ENCODE measurements at places on chromosomes 16 and 17. TPM values are rescaled to one million over a fixed set of nuclear protein-coding genes. Genes with fewer than 3 reads are reported as not detected.

GRCh38 chr17:50052822-50053653 is 2.9 kb upstream of the ITGA3 start:
- no peak for DNase-seq

DNA sequence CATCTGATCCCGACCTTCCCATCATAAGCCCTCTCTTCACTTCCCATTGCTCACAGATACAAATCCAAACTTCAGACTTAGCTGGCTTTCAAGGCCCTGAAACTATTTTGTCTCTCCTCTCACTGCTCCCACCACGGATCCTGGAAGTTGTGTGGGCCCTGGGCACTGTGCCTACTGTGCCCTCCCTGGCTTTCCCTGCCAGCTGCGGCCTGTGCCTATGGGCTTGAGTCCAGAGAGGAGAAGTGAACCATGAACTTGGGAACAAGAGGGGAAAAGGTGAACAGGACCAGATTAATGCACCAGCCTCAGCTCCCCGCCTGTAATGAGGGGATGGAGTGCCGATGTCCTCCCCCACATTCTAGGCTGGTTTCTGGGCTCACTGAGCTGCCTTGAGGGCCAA is 18.9 kb upstream of the KCNJ12 start:
- DNase-seq, result no peak

- DNase-seq, result peak; percentile 53
These were observed 5.0 kb upstream of the ZNF750 start for GRCh38 chr17:82844796-82845162.

DNA sequence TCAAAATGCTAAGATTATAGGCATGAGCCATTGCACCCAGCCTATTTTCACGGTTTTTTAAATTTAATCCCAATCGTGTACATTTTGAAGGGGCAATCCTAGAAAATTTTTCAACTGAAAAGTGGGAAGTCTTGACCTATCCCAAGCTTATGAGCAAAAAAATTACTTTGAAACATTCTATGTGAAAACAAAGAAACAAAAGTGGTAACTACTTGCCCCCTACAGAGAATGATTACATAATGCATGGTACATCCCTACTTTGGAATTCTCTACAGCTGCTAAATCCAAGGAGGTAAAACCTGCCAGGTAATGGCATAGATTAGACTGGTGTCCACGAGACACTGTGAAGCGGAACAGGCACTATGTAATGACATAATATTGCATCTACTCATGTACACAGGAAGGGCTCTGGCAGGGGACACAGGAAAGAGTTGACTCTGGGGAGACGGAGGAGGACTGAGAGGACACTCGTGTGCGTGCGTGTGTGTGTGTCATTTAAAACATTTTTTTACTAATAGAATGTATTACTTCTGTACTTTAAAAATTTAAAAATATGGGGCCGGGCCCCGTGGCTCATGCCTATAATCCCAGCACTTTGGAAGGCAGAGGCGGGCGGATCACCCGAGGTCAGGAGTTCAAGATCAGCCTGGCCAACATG is 15.7 kb downstream of the ASGR2 start:
- DNase-seq, result no peak

Gene KRT24
- 0.53 TPM for total RNA-seq

- no peak for DNase-seq
These were observed 27.0 kb downstream of the ABCC12 start for GRCh38 chr16:48128769-48129168.

GRCh38 chr17:40092581-40092980 is 7.8 kb downstream of the NR1D1 start:
- no peak for DNase-seq

Gene VWA3A
- 0.71 TPM for total RNA-seq

DNA sequence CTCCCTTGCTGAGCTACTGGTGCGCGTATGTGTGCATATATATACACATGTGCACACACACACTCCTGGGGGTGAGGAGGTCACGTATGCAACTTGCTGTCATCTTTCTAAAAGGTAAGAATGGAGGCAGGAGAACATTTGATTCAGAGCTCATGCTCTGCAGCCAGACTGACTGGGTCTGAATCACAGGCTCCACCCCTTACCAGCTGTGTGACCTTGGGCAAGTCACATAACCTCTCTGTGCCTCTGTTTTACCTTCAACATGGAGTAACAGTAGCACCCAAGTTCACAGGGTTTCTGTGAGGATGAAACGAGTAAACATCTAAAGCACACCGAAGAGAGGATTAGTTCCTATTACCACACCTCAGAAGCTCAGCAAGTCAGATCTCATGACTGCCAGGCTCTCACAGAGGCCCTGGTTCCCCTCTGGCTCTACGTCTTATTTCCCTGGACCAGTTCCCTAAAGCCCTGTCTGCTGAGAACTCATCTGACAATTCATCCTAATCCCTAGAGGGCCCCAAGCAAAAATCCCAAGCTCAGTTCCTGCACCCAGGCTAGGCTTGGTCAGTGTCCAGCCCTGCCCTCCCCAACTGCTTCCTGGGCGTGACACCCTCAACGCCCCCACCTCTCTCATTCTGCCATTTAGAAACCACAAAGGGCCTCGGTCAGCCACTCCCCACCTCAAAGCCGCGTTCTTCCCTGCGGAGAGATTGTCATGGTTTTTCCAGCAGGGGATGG is 28.7 kb downstream of the ABR start:
- no peak for DNase-seq

DNA sequence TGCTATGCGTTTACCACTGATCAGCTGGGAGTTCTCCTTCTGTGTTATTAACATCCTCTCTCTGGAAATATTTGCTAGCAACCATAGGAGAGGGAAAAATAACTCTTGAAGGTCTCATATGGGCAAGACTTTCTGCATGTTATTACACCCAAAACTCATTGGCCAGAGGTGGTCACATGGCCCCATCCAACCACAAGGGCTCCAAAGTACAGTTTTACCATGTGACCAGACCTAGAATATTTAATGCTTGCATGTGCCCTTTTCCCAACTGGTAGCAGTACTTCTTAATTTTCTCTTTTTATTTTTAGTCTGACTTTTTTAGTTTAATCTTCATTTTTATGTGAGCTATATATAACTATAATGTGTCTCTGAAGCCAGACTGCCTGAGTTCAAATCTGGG is 141.0 kb upstream of the NOG start:
- DNase-seq, result no peak

Gene C17orf100
- 2.1 TPM for total RNA-seq

Gene RNF222
- not detected for total RNA-seq

DNA sequence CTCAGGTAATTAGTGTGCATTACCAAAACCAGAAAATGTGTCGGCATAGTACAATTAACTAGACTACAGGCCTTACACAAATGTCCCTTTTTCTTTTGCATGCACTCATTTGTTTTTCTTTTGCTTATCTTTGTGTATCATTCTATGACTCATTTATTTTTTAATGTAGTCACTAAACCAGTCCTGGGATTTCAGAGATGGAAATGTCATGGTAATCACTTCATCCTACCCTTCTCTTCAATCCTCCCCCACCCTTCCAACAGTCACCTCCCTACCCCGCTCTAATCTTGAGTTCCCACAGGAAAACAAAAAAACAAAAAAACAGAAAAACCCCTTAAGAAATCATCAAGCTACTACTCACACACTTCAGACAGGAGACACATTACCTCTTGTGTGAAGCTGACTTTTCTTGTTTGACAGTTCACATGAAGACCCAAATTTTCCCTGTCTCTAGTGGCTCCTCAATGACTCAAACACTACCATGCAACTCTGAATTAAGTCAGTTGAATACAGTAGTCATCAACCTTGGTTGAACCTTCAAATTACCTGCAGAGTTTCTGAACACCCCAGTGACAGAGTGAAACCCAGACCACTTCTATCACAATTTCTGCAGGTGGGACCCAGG is 242.4 kb upstream of the SALL1 start:
- no peak for DNase-seq

Gene HBQ1
- 3.2 TPM for total RNA-seq

GRCh38 chr17:57900991-57901743 is 51.3 kb upstream of the MRPS23 start:
- DNase-seq, result no peak

GRCh38 chr16:61024180-61024900 is 1011.9 kb downstream of the CDH8 start:
- no peak for DNase-seq

- DNase-seq, result no peak
These were observed 1.8 kb downstream of the SOCS1 start for GRCh38 chr16:11253995-11254912.

DNA sequence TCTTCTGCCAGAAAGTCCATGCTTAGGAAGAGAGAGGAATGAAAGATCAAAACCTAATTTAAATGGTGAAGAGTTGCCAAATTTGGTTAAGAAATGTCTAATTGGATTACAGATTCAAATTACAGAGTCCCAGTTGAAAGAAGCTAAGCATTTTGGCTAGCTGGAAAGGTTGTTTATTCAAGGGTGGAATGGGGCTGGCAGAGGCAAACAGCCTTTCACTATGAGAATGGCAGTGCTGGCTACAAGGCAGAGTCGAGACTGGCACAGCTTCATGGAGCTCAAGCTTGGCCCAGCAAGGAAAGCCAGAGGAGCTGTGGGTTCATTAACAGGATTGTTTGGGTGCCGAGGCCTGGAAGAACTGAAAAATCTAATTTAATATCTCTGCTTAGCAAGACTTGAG is 13.6 kb downstream of the MAP3K3 start:
- DNase-seq, result no peak

- no peak for DNase-seq
These were observed at the start of gene NHERF2 for GRCh38 chr16:2026461-2027023. TSS of gene NHERF2 (plus strand) at chr16:2026902. CDS start at chr16:2027006, 104 bp downstream.

GRCh38 chr16:12057266-12057665 is 80.7 kb downstream of the SNX29 start:
- no peak for DNase-seq

Gene SLFN14
- total RNA-seq, result 0.45 TPM

GRCh38 chr17:76643553-76644148 is at the start of gene ST6GALNAC1:
TSS of gene ST6GALNAC1 (minus strand) at chr17:76643757. CDS start at chr17:76643638, 119 bp downstream.
- no peak for DNase-seq

Gene HOXB1
- not detected for total RNA-seq

DNA sequence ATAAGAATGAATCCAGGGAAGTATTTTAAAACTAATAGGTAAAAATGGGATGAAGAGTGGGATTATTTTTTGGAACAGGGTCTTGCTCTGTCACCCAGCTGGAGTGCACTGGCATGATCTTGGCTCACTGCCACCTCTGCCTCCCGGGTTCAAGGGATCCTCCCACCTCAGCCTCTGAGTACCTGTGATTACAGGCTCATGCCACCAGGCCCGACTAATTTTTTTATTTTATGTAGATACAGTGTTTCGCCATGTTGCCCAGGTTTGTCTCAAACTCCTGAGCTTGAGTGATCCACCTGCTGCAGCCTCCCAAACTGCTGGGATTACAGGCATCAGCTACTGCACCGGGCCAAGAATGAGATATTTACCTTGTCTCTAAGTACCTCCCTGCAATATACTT is 22.1 kb downstream of the NSMCE1 start:
- no peak for DNase-seq

DNA sequence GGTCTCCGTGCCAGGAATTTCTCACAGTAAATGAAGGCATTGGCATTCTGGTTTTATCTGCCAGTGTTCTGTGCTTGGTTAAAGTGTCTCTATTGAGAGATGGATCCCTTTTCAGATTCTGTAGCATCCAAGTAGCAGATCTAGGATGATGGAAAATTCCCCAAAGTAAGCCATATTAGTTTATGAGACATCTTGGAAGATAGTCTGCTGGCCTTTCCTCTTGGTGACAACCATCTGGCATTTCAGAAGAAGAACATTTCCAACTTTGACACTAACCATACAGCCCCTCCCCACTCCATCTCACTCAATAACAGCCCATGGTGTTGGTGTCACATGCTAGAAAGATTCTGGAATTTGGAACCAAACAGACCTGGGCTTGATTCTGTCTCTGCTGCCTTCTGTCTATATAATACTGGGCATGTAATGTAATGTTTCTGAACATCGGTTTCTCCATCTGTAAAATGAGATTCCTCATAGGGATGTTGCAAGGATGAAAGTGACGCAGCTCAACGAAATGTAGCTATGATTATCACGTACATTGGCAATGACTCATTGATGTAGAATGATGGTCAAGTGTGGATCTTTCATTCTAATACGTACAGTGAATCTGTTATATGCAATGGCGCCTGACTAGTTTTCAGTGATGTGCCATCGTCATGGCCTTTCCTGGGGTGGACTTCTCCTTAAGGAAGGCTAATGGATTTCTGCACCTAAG is 32.6 kb upstream of the PIRT start:
- DNase-seq, result no peak

Gene CD2BP2
- total RNA-seq, result 49.8 TPM

- DNase-seq, result no peak
These were observed 24.3 kb upstream of the PHF12 start for GRCh38 chr17:28975646-28976045.

Gene CSH1
- not detected for total RNA-seq

- no peak for DNase-seq
These were observed 6.8 kb downstream of the KCNH6 start for GRCh38 chr17:63529711-63530556.

- DNase-seq, result no peak
These were observed 14.0 kb upstream of the ITGB3 start for GRCh38 chr17:47239619-47239966.

DNA sequence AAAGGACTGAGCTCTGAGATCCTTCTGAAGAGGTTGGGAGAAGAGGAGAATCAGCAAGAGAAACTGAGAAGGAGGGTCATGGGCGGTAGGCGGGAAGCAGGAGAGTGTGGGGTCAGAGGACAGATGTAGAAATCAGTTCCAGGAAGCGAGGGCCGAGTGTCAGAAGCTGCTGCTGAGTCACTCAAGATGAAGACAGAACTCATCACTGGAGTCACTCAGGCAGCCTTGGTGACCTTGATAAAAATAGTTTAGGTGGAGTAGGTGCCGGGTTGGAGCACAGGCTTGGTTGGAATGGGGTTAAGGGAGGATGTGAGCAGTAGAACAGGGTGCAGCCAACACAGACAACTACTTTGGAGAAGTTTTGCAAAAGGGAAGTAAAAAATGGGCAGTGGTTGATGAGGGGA is 6.1 kb upstream of the ITGAM start:
- DNase-seq, result no peak

DNA sequence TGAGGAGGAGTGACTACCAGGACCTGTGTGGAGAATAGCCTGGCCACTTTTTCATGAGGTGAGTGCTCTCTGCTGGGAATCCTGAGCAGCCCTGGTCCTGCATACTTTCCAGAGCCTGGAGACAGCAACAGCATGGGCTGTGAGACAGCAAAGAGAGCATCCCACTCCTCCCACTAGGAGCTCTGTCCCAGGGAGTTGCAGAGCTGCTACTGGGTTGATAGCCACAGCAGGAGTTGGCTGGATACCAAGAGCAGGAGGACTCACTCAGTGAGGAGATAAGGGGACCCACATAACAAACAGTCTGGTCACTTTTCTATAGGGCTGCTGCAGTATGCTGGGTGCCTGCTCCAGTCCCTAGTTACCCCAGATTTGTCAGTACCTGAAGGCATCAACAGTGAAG is 439.3 kb upstream of the CDH8 start:
- no peak for DNase-seq

Gene CCL7
- total RNA-seq, result 1.6 TPM

Gene IGFALS
- total RNA-seq, result 0.22 TPM
